Bladder microvascular endothelial cell (primary cell): ENCODE measurements at places on chromosomes 7 and 10. TPM values are rescaled to one million over a fixed set of nuclear protein-coding genes. Genes with fewer than 3 reads are reported as not detected.

Gene PHYH
- total RNA-seq = 5.2 and 6.9 TPM in 2 replicates

Gene EVX1
- total RNA-seq = not detected in 2 replicates

Gene ASZ1
- not detected in 2 replicates for total RNA-seq

Gene MUC3A
- under 0.01 TPM in 1 of 2 replicates, not detected in the other for total RNA-seq

Gene STN1
- total RNA-seq = 33.4 and 35.7 TPM in 2 replicates

Gene SH2D4B
- 0.06 and 0.16 TPM in 2 replicates for total RNA-seq

Gene MPP7
- total RNA-seq = 0.32 and 10.6 TPM in 2 replicates

Gene CALHM3
- total RNA-seq = not detected in 2 replicates

Gene LIPF
- total RNA-seq = not detected in 2 replicates

Gene AKR1C2
- 0.97 and 19.7 TPM in 2 replicates for total RNA-seq

Gene LAMB1
- 419 and 918 TPM in 2 replicates for total RNA-seq

Gene PRSS37
- total RNA-seq = not detected in 2 replicates

Gene CHPF2
- 28.3 and 62.9 TPM in 2 replicates for total RNA-seq

Gene ADARB2
- not detected in 2 replicates for total RNA-seq

Gene ACTL6B
- not detected in 2 replicates for total RNA-seq

Gene LRRN3
- under 0.01 and 0.06 TPM in 2 replicates for total RNA-seq

Gene CPA2
- not detected in 2 replicates for total RNA-seq

Gene ADAM12
- total RNA-seq = 0.16 and 0.63 TPM in 2 replicates

Gene EIF4H
- 363 and 515 TPM in 2 replicates for total RNA-seq

Gene EN2
- not detected in 2 replicates for total RNA-seq

Gene OPALIN
- total RNA-seq = not detected in 2 replicates

Gene PTCD1
- total RNA-seq = 3.6 and 5.8 TPM in 2 replicates

Gene JAZF1
- total RNA-seq = 2.9 and 5.7 TPM in 2 replicates

Gene RET
- total RNA-seq = 0.69 TPM in 1 of 2 replicates, not detected in the other

Gene RBP4
- total RNA-seq = not detected in 2 replicates

Gene KCNIP2
- total RNA-seq = 0.31 and 0.65 TPM in 2 replicates

Gene SLC29A4
- 0.49 and 3.0 TPM in 2 replicates for total RNA-seq

Gene PAPOLB
- total RNA-seq = 0.31 TPM in 1 of 2 replicates, not detected in the other

Gene AEBP1
- total RNA-seq = 1.3 and 27.3 TPM in 2 replicates

Gene MSRB2
- 4.5 and 7.8 TPM in 2 replicates for total RNA-seq

Gene PIK3CG
- total RNA-seq = 2.5 and 5.3 TPM in 2 replicates

Gene CALY
- not detected in 2 replicates for total RNA-seq

Gene SPDYE2B
- total RNA-seq = not detected in 2 replicates

Gene EMX2
- not detected in 2 replicates for total RNA-seq

Gene ATOH7
- not detected in 2 replicates for total RNA-seq

Gene GRM3
- not detected in 2 replicates for total RNA-seq

Gene C10orf105
- total RNA-seq = not detected in 2 replicates

Gene ZNF862
- 5.5 and 16.5 TPM in 2 replicates for total RNA-seq

Gene BMS1
- total RNA-seq = 13.0 and 31.6 TPM in 2 replicates

Gene NXPH1
- total RNA-seq = not detected in 2 replicates

Gene TES
- 97.0 and 105 TPM in 2 replicates for total RNA-seq

Gene OR13A1
- total RNA-seq = not detected in 2 replicates

Gene MNX1
- not detected in 2 replicates for total RNA-seq

Gene FAM25C
- not detected in 2 replicates for total RNA-seq

Gene CYP3A5
- total RNA-seq = not detected in 2 replicates

Gene AMPH
- total RNA-seq = 0.50 TPM in 1 of 2 replicates, not detected in the other

Gene DKK1
- 10.2 and 21.4 TPM in 2 replicates for total RNA-seq

Gene HGF
- 0.82 and 1.6 TPM in 2 replicates for total RNA-seq

Gene OR2A12
- total RNA-seq = not detected in 2 replicates

Gene LIPK
- not detected in 2 replicates for total RNA-seq

Gene CYP26A1
- total RNA-seq = 0.65 and 1.9 TPM in 2 replicates

Gene HMX2
- total RNA-seq = not detected in 2 replicates

Gene PLAC9
- 0.19 and 0.32 TPM in 2 replicates for total RNA-seq

Gene GPNMB
- total RNA-seq = 0.31 and 0.32 TPM in 2 replicates

Gene AKR1C8
- total RNA-seq = 0.16 TPM in 1 of 2 replicates, not detected in the other

Gene CTAGE15
- total RNA-seq = 0.06 TPM in 1 of 2 replicates, not detected in the other

Gene OR2A42
- not detected in 2 replicates for total RNA-seq

Gene HTR5A
- not detected in 2 replicates for total RNA-seq
